ENCODE measurements at places on chromosomes 16 and 17.

DNA sequence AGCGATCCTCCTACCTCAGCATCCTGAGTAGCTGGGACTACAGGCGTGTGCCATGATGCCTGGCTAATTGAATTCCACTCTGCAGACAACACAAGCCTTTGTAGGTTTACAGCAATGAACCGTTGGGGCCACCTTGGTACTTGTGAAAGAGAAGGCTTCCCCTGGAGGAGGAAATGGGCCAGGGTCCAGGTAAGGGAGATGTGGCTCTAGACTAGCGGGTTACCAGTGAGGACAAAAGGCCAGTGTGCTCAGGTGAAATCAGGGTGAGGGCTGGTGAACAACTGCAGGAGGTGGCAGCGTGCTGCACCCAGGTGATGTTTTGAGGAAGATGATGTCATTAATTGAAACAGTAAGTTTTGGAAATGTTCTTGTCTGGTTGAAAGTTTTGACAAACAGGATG, 6.7 kb downstream of the SDR42E1 start:
- no peak for DNase-seq

DNA sequence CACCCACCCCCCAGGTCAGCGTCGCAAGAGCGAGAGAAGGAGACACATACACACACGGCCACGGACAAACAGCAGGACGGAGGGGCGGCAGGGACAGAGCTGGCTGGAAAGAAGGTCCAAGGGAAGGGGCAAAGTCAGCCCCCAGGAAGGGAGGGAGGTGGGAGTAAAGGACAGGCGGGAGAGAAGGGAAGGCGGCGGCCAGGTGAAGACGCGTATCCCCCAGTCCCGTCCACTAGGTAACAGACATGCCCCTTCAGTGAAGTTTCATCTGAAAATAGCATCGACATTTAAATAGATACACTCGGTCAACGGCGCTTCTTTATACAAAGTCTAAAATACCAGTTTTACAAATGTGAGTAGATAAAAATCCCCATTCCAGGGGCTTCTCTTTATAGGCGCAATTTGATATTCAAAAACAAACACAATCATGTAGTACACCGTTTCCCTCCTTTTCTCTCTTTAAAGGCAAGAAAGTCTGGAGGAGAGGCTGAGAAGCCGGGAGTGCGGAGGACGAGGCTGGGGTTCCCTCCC, 4.5 kb downstream of the CBX8 start:
- DNase-seq: no peak

DNA sequence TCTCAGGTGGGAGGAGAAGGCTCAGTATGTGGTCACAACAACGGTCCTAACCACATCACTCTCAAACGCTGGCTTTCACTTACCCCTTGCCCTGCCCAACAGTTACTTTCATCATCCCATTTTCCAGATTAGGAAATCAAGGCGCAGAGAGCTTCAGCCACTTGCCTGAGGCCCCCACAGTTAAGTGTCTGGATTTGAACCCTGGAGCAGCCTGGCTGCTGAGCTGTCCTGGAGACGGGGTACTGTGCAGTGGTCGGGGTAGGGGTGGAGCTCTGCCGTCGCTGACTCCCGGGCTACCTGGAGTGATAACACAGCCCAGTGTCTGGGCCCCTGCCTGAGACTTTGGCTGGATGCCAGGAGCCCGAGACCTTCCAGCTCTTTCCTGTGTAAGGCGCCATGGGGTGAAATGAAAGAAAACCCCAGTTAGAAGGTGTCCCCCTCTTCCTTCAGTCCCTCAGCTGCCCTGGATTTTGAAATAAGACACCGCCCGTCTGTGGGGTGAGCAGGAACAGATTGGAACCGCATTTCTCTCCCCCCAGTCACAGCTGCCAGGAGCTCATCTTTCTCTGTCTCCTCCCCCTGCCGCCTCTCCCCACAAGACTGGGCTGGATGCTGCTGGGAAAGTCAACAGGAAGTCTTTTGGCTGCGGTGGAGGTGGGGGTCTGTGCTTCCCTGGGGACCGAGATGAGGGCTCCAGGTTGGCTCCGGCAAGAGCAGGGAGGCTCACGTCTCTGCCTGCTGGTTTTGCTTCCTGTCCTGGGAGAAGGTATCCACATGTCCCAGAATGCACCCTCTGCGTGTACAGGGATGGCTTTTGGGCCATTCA, 280.2 kb downstream of the SEC14L1 start:
- no peak for DNase-seq

- peak; percentile 56 for DNase-seq
These were observed 216.7 kb downstream of the RPTOR start for GRCh38 chr17:80761110-80761871.

DNA sequence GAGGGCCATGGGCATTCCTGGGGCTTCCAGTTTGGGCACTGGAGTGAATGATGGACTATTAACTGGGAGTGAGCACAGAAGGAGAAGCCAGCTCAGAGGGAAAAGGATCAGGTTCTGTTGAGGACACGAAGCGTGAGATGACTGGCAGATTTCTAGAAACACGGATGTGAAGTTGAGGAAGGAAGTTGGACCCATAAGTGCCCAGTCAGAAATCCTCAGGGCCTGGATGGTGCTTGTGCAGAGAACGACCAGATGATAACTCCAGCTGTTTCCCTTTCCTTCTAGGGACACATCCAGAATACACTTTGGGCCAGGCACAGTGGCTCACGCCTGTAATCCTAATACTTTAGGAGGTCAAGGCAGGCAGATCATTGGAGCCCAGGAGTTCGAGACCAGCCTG, 23.3 kb upstream of the ANKRD40CL start:
- DNase-seq: no peak

- DNase-seq: no peak
These were observed 83.5 kb downstream of the KANSL1 start for GRCh38 chr17:46109603-46110189.

GRCh38 chr17:81868674-81869220, 2.4 kb downstream of the ARHGDIA start:
- DNase-seq: no peak

- no peak for DNase-seq
These were observed 43.7 kb upstream of the GSG1L start for GRCh38 chr16:28107232-28107631.

DNA sequence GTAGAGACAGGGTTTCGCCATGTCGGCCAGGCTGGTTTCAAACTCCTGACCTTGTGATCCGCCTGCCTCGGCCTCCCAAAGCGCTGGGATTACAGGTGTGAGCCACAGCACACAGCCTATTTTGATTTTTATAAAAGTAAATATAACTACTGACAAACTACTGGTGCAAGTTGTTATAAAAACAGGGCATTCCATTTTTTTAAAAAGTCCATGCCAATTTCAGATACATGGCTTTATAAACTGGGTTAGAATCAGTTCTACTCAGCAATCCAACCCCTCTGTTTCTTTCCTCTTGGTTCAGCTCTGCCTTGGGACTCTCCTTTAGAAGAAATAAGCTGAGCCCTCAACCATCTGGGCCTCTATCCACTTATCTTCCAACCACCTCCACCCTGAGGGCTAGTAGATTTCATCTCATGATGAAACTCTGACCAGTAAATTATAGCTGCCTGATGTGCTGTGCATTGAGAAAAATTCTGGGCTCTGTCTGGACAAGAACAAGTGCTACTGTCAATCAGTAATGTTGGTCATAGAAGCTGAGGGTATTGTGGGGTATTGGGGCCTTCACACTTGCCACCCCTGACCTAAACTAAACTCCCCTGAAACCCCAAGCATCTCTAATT, 10.2 kb downstream of the RANBP10 start:
- no peak for DNase-seq

DNA sequence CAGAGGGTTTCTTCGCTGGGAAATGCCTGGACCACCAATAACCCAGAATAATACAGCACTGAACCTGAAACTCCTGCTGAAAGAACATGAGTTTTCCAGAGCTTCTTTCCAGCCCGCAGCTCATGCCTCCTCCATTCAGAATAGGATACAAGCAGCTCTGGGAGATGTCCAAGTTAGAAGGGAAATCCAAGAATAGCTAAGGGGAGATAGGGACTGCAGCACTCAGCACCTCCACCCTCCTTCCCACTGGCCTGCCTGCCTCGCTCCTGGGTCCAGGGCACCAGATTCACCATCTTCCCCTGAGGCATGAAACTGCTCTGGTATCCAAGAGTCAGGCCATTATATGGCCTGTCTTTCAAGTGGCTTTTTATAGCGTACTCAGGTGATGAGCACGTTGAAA, 4.1 kb downstream of the KRT31 start:
- no peak for DNase-seq

GRCh38 chr17:36643086-36643685, 41.8 kb downstream of the MRM1 start:
- DNase-seq: no peak

DNA sequence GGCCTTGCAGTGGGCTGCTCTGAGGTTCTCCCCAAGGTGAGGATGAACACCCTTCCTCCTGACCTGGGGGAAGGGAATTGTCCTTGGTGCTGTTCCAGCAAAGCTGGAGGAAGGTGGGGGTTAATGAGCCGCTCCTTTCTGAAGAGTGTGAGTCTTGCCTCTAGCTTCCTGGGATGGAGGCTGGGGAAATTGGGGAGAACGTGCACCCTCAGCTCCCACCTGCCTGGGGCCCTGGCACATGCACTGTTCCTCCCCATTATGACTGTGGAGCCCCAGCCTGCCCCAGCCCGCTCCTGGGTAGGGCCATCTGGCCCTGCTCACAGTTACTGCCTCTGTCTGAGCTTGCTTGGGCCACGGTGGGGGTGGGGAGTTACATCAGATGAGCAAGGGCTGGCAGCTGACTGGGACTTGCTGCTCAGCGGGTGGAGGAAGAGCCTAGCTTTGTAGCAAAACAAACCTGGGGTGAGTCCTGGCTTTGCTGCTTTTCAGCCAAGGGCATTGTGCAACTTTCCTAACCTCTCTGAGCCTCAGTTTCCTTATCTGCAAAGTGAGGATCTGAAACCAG, 11.1 kb downstream of the TNS4 start:
- DNase-seq: no peak

- DNase-seq: no peak
These were observed 3.1 kb upstream of the EXOC7 start for GRCh38 chr17:76106703-76107102.

DNA sequence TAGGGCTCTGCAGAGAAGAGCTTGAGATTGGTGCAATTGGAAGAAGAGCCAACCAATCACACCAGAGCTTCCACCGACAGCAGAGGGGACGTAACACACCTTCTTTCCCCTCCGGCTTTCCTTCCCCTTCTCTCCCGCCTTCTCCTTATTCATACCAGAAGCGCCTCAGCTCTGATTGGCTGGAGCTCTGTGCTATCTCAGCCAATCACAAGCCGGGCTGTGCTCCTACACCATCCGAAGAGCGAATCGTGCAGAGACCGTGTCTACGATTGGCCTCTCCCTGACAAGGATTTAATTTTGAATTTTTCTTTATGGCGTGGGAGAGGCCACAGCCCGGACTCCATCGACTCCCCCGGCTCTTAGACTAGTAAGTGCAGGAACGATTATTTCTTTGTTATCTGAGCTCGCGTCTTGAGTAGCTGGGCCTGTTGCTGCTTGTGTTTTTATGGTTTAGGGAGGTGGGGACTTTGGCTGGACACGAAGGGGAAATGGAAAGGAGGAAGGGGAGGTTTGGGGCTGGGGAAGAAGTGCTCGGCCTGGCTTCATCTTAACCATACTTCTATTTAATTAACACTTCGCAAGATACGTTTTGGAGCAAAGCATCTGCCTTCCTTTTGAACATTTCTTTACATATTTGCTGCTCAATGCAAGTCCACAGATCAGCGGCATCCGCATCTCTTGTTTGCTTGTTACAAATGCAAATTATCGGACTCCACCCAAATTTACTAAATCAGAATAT, at the start of gene PRR11:
TSS of gene PRR11 (plus strand) at position 308 of the 739 bp plus-strand sequence. CDS start 14,007 bp downstream, outside the sequence.
- peak; percentile 81 for DNase-seq

- DNase-seq: no peak
These were observed 17.6 kb upstream of the WDR45B start for GRCh38 chr17:82665891-82666290.

GRCh38 chr16:71594000-71594646, 17.2 kb upstream of the TAT start:
- no peak for DNase-seq

DNA sequence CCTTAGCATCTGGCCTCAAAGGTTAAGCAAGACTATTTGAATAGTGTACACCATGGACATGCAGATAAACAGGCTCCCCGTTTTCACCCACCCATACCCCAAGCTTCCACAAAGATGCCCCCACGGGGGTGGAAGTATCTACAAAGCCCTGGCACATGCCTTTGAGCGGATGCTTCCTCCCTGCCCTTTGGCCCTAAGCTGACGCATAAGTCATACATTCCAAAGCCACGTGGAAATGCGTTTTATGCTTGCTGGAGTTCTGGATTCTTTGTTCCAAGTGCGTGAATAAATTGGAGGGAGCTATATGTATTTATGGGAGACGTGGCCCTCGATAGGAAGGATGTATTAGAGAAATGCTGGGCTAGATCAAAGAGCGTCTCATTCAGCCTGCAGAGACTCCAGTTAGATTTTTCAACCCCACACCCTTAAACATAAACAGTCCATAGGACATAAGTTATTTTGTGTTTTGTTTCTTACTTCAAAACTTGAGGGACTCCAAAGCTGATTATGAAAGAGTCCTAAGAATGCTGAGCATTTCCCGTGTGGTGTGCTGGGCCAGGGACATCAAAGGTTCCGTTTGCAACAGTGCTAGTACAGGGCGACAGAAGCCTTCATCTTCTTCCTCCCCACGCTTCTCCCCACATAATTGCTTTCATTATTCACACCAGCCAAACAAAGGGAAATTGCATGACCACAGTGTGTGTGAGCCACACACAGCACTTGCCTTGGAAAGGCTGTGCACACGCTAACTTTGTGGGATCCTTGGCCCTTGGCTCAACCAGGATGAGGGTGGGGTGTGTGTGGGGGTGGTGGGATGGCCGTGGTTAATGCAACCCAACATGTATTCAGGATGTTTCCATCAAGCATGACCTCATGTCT, 73.6 kb downstream of the WIPI1 start:
- no peak for DNase-seq

GRCh38 chr17:28346199-28346580, 10.6 kb downstream of the TNFAIP1 start:
- no peak for DNase-seq

DNA sequence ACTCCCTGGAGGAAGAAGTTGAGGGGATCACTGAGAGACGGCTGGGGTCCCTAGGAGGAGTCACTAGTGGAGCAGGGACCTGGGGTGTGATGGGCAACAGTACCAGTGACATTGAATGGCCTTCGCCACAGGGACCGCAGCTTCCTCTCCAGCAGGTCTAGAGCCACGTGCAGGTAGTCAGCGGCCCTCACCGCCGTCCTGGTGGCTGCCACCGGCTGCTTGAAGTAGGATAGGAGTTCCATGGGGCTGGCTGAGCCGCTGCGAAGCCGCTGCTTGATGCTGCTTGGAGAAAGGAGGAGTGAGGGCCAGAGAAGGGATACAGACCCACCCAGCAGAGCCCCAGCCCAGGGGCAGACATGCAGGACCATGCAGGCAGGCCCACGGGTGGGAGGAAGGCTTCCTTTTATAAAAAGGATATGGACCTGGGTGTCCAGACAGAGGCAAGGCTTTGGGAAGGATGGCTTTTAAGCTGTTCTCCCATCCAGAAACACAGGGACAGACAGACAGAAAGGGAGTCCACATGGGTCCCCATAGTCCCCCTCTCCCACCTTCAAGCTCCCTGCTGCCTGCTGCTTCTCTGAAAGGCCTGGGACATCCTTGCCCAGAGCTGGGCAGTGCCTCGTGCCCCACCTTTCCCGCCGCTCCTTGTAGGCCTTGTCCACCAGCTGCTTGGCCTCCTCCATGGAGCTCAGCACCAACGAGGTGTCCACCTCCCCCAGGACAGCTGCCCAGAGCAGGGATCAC, 827 bp downstream of the MPO start:
- DNase-seq: no peak

- DNase-seq: no peak
These were observed 58.1 kb downstream of the METRNL start for GRCh38 chr17:83137523-83137922.

- no peak for DNase-seq
These were observed 19.0 kb downstream of the UNKL start for GRCh38 chr16:1395444-1396031.

All from activated CD8-positive, alpha-beta memory T cell treated with anti-CD3 and anti-CD28 coated beads for 48 hours (primary cell).